ENCODE measurements at places on chromosomes 16 and 17. TPM values are rescaled to one million over a fixed set of nuclear protein-coding genes. Genes with fewer than 3 reads are reported as not detected.

DNA sequence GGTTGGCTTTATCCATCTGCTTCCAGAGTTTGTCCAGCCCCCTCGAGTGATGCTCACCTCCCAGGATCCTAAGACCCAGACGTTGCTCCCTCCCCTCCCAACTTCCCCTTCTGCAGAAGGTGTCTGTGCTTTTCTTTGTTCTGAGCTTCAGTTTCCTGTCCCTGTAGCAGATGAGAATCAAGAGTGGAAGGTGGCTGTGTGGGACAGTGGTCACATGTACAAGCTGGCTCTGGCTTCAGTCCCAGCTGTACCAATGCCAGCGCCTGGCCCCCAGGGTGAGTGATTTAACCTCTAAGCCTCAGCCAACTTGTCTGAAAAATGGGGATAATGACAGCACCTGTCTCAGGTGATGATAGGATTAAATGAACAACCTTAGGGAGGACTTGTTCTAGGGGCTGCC, 7.7 kb downstream of the PRR15L start:
- no peak for DNase-seq

GRCh38 chr17:63495491-63495890, 18.6 kb downstream of the ACE start:
- no peak for DNase-seq

GRCh38 chr16:54594601-54595391, 308.2 kb upstream of the IRX3 start:
- DNase-seq: no peak

DNA sequence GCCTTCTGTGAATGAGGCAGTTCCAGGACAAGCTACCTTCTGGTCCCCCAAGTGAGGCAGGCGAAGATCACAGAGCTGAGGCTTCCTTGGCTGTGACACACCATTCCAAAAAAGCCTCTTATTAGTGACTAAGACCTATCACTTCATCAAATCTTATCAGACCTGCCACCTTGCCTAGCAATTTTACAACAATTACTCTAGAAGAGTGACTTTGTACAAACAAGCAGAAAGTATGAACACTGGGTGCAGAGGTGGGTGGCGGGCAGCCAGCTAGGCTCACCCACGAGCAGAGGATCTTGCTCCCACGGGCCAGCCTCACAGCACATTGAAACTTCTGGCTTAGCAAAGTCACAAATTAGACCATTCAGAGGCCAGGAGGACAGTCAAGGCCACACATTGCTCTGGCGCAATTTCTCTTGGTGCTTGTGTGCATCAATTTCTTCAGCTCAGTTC, 2.2 kb upstream of the ICAM2 start:
- DNase-seq: no peak

DNA sequence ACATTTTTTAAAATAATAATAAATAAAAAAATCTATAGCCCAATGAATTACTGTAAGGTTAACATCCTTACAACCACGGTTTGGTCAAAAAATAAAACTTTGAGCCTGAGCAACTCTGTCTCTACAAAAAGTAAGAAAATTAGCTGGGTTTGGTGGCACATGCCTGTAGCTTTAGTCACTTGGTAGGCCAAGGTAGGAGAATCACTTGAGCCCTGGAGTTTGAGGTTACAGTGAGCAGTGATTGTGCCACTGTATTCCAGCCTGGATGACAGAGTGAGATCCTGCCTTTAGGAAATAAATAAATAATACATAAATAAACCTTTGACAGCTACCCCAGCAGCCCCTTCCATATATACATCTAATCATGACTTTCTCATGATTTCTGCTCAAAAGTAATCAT, 26.9 kb upstream of the PHAF1 start:
- no peak for DNase-seq

DNA sequence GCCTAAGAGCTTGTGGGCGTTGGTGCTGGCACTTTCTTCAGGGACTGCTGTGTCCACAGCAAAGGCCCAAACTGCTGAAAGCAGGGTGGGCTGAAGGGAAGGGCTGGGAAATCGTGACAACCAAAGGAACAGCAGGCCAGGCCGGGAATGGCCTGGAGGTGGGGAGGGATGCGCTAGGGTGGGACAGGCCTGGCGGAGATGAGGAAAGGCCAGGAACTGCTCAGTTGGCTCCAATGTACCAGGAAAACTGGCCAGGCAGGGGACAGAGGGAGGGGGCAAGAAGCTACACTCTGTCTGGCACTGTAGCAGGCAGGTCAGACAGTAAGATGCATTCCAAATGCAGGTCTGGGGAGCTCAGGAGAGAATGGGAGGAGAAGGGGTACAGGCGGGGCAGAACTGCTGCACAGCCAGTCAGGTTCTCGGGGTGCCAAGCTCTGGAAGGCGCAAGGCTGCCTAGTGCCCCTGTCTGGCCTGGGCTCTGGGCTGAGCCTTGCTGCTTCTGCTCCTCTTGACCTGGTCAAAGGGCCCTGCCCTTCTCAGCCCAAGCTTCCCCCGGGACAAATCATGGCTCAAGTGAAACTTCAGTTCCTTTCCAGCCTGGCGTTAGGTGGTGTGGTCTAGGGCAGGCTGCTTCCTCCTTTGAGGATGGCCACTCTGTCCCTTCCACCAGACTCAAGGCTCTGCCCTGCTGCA, 7.3 kb downstream of the PNMT start:
- no peak for DNase-seq

DNA sequence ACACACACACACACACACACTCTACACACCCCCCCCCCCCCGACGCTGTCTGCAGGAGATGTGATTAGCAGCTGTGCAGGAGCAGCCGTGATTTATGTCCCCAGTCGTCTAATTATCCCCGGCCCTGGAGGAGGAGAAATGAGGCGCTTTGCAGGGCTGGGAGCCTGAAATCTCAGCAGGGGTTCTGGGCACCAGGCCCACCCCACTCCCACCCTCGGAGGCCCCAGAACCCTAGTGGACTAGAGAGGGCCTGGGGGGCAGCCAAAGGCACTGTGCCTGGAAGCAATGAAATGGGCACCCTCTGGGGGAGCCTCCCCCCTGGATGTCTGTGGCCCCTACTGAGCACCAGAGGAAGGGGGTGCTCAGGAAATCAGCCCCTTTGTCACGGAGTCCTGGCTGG, 134.2 kb upstream of the CIBAR2 start:
- DNase-seq: no peak

DNA sequence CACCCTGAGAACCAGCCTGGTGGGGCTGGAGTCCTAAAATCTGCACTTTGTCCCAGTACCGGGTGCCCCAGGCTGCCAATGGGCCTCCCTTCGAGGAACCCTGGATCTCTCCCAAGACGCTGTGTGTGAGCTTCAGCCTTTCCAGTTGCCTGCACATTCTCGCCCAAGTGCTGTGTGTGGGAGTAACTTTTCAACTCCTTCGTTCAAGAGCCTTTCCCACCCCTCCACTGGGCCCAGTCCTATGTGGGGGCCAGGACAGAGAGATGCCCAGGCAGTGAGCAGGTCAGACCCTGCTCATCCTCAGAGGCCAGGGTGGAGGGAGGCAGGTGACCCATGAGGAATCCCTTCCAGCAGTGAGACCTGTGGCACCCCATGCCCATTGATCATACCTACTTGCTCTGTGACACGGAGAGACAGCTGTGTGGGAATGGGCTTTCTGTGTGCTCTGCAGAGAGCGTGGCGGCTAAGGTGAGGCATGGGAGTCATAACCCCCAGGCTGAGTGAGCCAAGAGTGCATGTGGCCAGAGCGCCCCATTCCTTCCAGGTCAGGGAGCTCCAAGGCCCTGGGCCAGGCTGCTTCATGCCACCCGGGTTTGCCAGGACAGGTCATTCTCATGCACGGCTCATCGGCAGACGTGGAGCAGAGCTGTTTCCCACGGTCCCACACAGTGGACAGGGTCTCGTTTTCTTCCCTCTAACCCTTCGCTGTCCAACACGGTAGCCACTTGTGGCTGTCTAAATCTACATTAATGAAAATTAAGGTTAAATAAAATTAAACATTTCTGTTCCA, 154.4 kb downstream of the CLEC16A start:
- DNase-seq: no peak

The HYDIN gene
- not detected for total RNA-seq

All from activated T-cell treated with anti-CD3 and anti-CD28 coated beads, Interleukin-2, amount 50 U/mL, for 4 hours (primary cell).